GM23338 (cell line): ENCODE measurements at places on chromosomes 16 and 17.

GRCh38 chr17:41777157-41777573 is 9.3 kb downstream of the JUP start:
- peak; percentile 54 for DNase-seq

- peak; percentile 96 for DNase-seq
These were observed 5.2 kb downstream of the ASGR1 start for GRCh38 chr17:7173687-7174602.

DNA sequence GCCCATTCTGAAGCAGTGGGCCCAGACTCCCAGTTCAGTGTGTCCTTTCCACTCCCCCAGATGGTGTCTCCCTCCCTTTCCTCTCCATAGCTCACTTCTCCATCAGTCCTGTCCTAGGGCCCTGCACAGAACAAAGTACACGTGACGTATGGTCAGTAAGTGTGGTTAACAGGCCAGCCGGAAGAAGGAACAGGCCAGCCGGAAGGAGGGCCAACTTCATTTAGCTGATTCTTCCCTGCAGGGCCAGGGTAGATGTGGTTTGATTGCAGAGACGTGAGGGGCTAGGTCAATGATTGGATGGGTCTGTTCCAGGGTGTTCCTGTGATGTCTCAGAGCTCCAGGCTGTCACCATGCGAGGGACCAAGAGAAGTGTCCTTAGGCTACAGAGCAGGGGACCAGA is 28.9 kb upstream of the SPPL2C start:
- no peak for DNase-seq

DNA sequence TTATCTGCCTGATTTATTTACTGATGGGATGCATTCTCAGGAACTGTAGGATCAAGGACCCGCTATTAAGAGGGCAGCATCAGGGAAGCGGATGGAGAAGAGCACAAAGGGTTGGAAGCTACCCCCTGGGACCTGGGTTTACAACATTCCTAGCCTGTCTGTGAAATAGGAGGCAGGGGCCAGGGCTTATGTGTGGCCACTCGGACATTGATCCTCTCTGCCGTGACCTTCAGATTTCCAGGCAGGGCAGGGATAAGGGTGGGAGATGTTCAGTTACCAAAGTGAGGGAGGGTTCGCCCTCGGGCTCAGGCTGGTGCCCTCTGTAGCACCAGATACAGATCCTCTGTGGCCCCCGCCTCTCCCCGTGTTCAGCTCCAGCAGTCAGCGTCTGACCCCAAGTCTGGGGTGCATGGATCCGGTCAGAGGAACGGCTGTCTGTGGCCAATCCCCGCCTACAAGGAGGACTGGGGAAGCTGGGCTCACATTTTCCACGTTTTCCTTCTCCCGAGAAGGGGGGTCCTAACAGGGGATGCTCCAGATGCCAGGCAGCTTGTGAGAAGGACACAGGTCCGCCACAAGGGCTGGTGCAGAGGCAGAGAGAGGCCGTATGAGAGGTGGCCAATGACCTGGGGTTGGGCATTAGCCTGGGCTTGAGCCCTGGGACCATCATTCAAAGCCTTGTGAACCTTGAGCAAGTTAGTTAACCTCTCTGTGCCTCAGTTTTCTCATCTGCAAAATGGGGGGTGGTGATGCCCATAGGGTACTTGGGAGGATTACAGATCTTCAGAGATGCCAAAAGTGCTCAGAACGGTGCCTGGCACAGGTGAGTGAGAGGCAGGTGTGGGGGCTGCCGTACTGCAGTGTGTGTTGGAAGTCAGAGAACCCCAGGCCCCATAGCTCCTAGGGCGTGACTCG is 48.3 kb downstream of the ATP2C2 start:
- DNase-seq = no peak

- DNase-seq = peak; percentile 84
These were observed 200.8 kb downstream of the PRKCB start for GRCh38 chr16:24036614-24037013.

GRCh38 chr16:14240219-14240843 is 169.2 kb downstream of the MRTFB start:
- no peak for DNase-seq
